K562 (cell line): ENCODE measurements at places on chromosomes 2 and 18. TPM values are rescaled to one million over a fixed set of nuclear protein-coding genes. Genes with fewer than 3 reads are reported as not detected.
A peak's percentile ranks its signal among the peaks of the same experiment; 100 is the strongest.

The C2orf80 gene
- total RNA-seq: not detected in 2 replicates

The NEU4 gene
- 0.38 and 0.40 TPM in 2 replicates for total RNA-seq

The KLHL29 gene
- 0.20 and 0.31 TPM in 2 replicates for total RNA-seq

The IL1R2 gene
- 0.13 TPM in 1 of 2 replicates, not detected in the other for total RNA-seq

The ESPNL gene
- total RNA-seq: 0.04 and 0.09 TPM in 2 replicates

The VIT gene
- not detected in 2 replicates for total RNA-seq

The AFG3L2 gene
- 86.4 and 96.5 TPM in 2 replicates for total RNA-seq

The RGPD8 gene
- total RNA-seq: 0.45 and 0.47 TPM in 2 replicates

- DNase-seq: no peak
Observed at GRCh38 chr2:239098288-239098970, 250.5 kb downstream of the TWIST2 start.

- DNase-seq: no peak
Observed at GRCh38 chr18:73060666-73061288, 193.0 kb upstream of the NETO1 start.

DNA sequence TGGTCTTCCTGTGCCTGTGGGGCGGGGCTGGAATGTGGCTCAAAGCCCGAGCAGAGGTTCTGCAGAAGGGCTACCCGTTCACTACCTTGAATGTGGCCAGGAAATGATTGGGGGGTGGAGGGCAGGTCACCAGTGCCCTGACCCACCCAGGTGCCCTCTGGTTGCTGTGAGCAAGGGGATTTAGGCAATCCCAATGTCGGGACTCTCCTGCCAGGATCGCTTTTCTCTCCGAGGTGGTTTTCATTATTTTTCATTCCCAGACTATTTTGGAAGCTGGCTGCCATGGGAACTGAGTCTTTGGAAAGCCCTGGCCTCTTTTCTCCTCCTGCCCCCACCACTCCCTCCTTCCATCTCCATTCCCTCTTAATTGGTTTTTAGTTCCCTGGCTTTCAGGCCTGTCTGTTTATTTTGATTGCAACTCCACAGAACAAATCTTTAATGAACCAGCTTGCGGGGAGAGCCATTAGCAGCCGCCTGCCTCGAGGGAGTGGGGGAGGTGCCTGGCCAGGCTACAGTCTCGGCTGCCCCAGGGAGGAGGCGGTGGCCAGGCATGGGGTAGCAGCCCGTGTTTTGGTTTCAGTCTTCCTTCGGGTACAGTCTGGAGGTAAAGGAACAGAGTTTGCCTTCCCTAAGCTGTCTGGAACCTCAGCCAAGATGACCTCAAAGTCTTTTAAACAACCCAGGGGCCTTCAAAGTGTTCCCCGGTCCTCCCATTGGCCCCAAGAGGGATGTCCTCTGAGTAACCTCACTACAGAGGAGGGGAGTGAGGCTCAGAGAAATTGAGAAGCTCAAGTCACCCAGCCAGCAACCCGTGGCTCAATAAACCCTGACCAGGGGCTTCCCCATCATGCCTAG is 114.4 kb upstream of the HAAO start:
- peak; percentile 74 for DNase-seq

GRCh38 chr2:100888601-100889000 is 68.7 kb downstream of the NPAS2 start:
- DNase-seq: no peak

DNA sequence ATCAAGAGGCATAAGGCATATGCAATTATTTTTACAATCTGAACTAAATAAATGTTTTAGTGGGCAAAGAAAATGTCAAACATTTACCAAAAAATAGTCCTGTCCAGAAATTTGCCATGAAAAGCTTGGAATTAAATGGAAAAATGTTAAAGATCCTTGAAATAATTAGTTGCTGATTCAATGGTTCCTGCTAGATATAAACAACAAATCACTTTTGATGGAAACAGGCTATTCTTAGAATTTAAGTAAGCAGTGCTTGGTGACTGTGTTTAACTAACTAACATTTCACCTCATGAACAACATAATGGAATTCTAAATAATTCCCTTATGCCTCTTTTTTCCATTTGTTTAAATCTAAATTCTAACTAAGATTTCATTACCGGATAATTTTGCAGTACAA is 3.9 kb downstream of the RND3 start:
- DNase-seq: no peak

GRCh38 chr2:242075696-242076095 is 206.2 kb downstream of the RTP5 start:
- DNase-seq: no peak

DNA sequence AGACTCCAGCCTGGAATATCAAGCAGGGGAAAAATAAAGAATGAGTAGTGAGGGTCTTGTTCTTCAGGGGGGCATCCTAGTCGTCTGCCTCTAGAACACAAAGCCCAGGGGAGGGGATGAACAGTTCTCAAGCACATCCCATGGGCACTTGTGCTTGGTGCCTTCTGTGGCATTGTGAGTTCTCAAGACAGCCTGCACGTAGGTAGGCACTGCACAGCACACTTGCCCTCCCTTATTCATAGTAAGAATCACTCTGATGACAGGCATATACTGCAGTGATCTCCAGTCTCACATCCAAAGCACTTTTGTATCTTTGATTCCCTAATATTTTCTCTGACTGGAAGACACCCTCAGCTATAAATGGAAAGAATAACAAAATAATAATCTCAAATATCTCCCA is 104.7 kb upstream of the CNGA3 start:
- no peak for DNase-seq

DNA sequence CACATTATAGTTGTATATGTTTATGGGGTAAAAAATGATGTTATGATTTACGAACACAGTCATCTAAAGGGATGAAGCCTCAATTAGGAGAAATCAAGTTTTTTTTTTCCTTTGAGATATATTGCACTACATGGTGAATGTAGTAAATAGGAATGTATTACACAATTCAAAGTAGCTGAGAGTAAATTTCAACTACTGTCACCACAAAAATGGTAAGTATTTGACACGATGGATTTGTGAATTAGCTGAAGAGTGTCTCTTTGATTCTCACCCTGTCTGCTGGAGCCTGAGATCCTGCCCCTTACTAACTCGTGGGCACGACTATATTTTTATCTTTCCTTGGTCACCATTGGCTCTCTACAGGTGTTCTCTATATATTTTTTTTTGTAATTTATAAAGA is 540.4 kb upstream of the DSEL start:
- DNase-seq: no peak

- DNase-seq: no peak
Observed at GRCh38 chr2:15154297-15154696, 406.8 kb downstream of the NBAS start.

- DNase-seq: peak; percentile 85
Observed at GRCh38 chr2:126655500-126656430, at the start of gene GYPC. Gene GYPC, plus strand, starts transcription at chr2:126656158. Its CDS starts 106 bp downstream, at chr2:126656264.

- DNase-seq: no peak
Observed at GRCh38 chr2:175605640-175606009, 396.4 kb downstream of the LNPK start.

DNA sequence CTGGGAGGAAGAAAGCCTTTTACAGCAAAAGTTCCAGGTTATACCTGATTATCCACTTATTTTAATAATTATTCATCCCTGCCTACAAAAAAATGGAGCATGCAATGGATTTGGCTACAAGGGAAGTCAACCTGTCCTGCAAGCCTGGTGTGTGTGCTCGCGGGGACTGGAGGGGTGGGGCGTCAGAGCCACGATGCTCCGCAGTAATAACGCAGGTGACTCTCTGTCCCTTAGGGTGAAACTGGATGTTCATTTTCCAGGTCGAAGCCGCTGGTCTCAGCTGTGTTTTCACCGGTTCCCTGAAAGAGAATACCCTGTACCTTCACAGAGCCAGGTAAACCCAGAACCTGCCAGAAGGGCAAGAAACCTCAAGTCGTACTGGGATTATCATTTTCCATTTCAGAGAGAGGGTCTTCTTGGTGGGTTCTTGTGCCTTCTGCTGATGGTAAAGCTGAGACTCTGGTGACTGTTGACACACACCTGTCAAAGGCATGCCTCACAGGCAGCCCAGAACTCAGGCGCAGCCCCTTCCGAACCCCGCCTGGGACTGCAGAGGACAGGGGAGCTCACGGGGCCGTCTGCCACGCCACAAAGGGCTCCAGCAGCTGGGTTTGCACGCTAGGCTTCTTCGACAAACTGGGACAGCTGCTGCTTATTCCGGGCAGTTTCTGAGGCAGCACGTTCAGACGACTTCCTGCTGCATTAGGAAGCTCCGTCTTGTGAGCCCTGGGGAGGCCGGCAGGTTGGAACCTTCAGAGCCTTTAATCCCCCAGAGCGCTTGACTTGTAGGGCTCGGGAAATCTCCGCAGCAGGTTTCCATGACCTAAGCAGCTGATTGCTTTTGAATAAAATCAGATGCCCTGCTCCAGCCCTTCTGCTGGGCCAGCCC is 58.6 kb downstream of the KCNG2 start:
- no peak for DNase-seq

DNA sequence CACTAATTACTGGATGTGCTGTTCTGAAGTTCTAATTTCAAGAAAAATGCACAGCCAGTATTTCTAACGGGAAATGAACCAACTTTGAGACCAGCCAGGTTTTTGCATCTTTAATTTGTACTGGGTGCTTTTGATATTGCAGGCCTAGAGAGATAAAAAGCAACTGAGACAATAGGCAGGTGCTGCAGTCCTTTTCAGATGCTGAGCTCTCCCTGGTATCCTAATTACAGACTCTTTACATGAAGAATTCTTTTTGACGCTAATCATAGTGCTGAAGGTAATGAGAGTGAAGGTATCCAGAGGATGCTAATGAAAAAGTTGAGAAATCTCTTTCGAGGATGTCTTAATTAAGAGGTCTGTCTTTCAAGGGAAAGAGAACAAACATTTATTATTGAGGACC is 85.1 kb downstream of the SERPINB8 start:
- DNase-seq: no peak

DNA sequence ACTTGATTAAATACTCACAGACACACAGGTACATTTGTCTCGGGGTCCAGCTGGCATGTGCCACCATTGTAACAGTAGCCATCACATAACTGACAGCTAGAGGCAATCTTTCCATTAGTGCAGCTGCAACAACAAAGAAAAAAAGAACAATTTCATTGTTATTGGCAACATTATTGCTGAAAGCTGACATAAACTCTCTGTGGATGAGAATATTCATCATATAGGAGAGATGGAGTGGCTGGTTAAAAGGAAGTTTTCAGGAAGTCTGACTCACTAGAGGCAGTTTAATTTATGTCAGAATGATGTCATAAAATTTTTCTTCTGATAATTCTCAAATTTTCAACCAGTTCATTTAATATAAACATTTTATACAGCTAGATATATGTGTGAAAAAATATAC is 1490.0 kb upstream of the NXPH2 start:
- no peak for DNase-seq

- DNase-seq: no peak
Observed at GRCh38 chr2:141207036-141207385, 923.8 kb downstream of the LRP1B start.

DNA sequence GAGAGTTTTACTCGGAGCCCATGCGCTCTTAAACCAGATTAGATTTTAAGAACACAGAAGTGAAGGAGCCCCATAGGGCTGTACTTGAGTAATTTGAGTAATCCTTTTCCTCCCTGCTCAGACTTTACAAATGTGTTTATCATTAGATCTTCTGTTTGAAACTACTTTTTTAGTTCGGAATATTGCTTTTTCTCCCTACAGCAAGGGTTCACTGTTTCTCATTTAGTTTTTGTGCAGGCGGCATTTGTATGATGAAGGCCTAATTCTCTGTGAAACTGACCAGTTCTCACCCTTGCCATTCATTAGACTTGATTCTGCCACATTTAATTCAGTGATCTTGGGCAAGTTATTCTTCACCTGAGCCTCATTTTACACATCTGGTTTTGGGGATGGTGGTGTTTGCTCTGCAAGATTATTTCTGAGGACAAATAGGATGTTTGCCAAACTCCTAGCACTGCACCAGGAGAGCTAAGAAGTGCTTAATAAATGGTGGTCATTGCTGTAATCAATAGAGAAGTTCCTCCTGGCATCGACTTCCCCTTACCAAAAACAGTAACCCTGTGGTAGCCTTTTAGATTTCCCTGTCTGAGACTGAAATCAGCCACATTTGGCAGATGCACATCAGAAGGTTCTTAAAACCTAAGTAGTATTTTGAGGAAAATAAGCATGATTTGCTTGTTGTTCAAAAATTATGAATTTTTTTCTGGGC is 2.2 kb downstream of the B3GNT2 start:
- DNase-seq: no peak

DNA sequence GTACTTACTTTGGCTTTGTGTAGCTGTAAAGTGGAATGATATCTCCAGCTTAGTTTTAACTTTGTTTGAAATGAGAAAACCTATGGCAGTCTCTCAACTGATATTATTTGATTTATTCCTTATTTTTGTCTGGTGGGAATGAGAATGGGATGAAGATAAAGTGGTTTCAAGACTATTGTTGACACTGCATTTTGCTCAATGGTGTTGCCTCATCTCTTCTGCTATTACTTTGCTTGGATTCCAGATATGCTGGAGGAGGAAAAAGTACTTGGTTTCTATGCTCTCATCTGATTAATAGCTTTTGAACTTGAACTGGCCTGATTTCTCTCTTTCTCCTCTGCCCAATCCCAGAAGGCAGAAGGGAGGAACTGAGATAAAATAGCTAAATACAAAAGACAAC is 198.2 kb downstream of the CTNNA2 start:
- no peak for DNase-seq

DNA sequence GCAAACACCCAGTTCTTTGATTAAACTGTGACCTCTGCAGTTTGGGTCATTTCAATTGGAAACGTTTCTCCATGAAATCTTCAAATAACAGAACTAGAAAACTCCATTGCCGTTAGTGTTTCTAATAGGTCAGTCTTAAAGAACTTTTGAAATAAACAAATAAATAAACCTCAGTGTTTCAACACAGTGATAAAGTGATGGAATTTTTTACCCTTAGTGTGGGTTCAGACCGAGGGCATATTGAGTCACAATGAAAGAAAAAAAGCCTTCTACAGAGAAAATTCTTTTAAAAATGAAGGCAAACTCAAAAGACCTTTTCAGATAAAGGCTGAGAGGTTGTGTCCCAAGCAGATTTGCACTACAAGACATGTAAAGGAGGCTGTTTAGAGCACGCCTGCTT is 149.6 kb downstream of the NCKAP5 start:
- DNase-seq: no peak

GRCh38 chr2:74982577-74982976 is 24.1 kb downstream of the POLE4 start:
- peak; percentile 4 for DNase-seq

DNA sequence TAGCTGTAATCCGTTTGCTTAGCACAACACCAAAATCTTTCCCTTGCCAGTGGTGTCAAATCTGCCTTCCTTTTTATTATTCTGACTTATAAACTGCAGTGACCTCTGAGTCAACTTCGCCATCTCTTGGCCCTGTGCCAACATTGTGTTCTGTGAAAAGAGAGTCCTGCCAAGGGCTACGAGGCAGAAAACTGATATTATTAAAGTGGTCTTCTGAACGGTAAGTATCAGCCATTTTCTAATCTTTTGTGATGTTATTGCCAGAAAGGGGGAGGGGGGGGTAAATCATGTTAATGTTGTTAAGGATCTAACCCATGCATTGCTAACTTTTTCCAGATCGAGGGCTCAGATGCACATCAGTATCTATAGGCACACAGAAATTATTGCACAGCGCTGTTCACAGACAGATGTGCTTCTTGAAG is 121.5 kb upstream of the LTBP1 start:
- no peak for DNase-seq

GRCh38 chr2:39663187-39663930 is 2.4 kb upstream of the TMEM178A start:
- DNase-seq: no peak
